A549 treated with Mapracorat at 1 μM for 4 hours (cell line): ENCODE measurements at places on chromosomes 5 and 9. TPM values are rescaled to one million over a fixed set of nuclear protein-coding genes. Genes with fewer than 3 reads are reported as not detected.

The MLANA gene
- not detected in 5 replicates for total RNA-seq

The ADRB2 gene
- total RNA-seq: 0.92 to 1.4 TPM (median 0.93 TPM) in 5 replicates

The OTP gene
- total RNA-seq: 0.05 to 0.13 TPM (median 0.08 TPM) in 5 replicates

The SYK gene
- 0.03 to 0.13 TPM in 2 of 5 replicates, not detected in the others for total RNA-seq

The LURAP1L gene
- 20.8 to 29.7 TPM (median 27.5 TPM) in 5 replicates for total RNA-seq

The PCDHB3 gene
- 8.7 TPM in 1 of 5 replicates, not detected in the others for total RNA-seq

The GPRIN1 gene
- total RNA-seq: 7.4 to 9.6 TPM (median 9.1 TPM) in 5 replicates

The KCNIP1 gene
- total RNA-seq: not detected in 5 replicates

The CDHR2 gene
- 0.09 to 0.19 TPM (median 0.14 TPM) in 4 of 5 replicates, not detected in the other for total RNA-seq
